ENCODE measurements at places on chromosomes 1 and 21.

DNA sequence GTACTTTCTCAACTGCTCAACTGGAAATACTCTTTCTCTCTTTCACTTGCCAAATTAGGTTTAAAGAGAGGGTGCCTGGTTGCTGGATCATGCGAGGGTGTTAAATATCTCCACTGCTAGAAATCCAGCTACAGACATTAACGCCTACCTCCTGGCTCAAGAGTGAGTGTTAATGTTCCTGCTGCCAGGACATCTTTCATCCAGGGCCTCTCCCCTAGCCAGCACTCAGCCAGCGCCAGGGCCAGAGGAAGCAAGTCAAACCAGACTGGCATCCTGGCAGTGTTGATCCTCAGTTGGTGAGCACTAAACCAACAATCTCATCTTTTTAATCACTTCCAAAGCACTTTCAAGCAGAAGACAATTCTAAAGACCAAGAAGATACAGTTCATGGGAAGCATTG is 92.9 kb upstream of the BARHL2 start:
- no peak for DNase-seq

- no peak for DNase-seq
Observed at GRCh38 chr1:238404921-238405320, 514.2 kb upstream of the ZP4 start.

DNA sequence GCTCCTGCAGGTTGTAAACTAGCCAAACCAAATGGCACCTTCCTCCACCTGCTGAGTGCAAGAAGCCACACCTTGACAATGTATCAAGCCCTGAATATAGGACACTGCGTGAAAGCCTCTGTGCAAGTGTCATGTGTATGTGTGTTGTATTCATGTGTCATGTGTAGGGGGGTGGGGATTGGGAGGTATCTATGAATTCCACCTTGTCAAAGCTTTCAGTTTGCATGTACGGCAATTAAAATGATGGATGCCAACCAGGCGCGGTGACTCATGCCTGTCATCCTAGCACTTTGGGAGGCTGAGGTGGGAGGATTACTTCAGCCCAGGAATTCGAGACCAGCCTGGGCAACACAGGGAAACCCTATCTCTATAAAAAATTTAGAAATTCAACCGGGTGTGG is 19.8 kb downstream of the CD34 start:
- no peak for DNase-seq

DNA sequence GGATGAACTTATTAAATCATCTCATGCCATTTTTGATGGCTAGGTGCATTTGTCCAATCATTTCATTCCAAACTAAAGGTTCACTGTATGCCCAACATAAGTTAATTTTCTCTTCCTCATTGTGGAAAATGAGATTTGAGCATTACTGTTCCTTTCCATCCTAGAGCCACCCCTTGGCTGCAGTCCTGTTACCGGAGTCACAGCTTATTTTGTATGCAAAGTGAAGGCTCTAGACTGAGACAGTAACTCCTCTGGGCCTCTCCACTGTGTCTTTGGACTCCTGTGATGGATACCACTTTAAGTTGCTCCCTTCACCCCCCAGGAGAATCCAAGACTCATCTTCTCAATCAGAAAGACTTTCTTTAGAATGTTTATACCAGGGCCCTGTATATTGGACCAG is 59.7 kb downstream of the FGGY start:
- DNase-seq = no peak

DNA sequence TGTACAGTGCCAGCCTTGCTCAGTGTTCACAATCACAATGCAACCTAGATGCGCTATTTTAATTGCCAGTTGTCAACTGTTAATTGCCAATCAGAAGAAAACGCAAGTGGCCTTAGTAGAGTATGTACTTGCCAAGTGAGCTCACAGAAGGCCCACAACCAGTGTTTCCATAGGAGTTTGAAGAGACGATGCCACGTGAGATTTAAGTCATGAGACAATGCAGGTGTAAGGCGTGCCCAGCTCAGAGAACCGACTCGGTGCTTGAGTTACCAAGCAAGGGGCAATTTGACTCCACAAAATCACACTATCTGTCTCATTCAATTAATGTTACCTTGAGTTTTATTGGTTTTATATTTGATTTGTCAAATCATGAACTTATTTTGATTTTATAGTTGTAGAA is 65.6 kb downstream of the TEX35 start:
- DNase-seq = no peak

GRCh38 chr1:183810121-183810520 is 5.2 kb downstream of the RGL1 start:
- no peak for DNase-seq

- DNase-seq = no peak
Observed at GRCh38 chr21:19489930-19490329, 1086.3 kb upstream of the TMPRSS15 start.

DNA sequence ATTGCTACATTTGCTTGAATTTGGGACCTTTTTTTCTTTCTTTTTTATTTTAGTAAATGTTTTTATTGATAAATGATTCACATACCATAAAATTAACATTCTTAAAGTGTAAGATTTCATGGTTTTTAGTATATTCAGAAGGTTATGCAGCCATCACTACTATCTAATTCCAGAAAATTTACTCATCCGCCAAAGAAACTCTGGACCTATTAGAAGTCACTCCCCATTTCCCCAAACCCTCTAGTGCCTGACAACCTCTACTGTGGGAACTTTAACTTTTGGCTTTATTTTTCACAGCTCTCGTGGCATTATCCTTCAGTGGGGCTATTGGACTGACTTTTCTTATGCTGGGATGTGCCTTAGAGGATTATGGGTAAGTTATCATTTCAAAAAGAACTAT is 4.5 kb downstream of the LEPR start:
- DNase-seq = no peak

DNA sequence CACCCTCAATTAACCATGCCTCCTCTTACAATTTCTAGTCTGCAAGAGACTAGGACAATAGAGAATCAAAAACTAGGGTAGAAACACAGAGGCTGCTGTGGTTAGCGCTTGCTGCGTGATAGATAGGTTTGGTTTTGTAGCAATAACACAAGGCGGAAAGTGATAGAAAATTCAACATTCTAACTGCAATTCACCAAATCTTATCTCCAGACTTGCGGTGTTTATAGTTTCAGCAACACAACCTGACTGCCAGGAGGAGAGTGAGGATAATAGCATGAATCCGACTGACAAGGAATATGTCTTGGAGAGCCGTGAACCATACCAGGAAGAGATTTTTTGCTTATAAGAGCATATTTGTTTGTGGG is 30.7 kb upstream of the IFNAR2 start:
- no peak for DNase-seq

DNA sequence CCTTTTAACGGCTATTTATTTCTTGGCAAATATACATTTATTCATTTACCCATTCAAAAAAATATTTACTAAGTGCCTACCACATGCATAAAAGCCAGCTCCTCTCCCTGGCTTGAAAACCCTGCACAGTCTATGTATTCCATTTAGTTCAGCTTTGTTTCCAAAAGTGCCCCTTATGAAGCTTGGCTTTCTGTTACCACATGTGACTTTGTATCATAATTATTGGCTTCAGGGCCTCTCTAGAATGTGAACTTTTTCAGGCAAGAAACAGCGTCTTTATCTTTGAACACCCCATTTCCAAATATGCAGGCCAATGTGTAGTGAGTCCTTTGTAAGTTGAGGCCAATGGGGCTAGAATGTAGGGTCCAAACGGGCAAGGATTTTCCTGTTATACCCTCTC is 69.4 kb downstream of the CACHD1 start:
- DNase-seq = no peak

All from NCI-H1436 (cell line).